ENCODE measurements at places on chromosomes 7 and 10.

- no peaks in the 10 kb centered on the region for H3K36me3 ChIP-seq
- H3K27ac ChIP-seq = no peak overlapping the region
- H3K27me3 ChIP-seq = no peaks in the 10 kb centered on the region
- DNase-seq = no peak
- no peak overlapping the region for H3K4me3 ChIP-seq
These were observed 36.3 kb downstream of the ARHGAP22 start for GRCh38 chr10:48568546-48568945.

DNA sequence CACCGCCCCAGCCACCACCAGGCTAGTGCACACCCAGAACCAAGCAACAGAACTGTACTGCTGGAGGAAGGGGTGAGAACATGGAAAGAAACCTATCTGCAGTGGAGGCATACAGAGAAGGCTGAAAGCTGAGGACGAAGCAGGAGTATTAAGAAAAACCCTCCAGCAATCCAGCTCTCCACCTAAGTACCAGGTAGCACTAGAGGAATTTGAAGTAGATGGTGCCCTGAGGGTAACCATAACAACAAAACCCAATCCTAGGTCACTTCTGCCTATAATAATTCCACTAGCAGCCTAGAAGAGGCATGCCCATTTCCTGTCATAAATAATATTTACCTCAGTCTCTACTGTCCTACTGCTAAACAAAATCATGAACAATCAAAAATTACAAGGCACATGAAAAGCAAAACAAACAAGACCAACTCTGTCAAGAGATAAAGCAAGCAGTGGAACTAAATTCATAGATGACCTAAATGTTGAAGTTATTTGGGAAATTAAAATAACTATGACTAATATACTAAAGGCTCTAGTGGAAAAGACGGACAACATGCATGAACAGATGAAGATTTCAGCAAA is 51.1 kb downstream of the HYCC1 start:
- peaks cover 29% of the 10 kb centered on the region for H3K36me3 ChIP-seq
- no peaks in the 10 kb centered on the region for H3K4me1 ChIP-seq
- no peaks in the 10 kb centered on the region for H3K27me3 ChIP-seq
- no peak for DNase-seq
- no peak overlapping the region for H3K4me3 ChIP-seq
- no peak overlapping the region for H3K27ac ChIP-seq

DNA sequence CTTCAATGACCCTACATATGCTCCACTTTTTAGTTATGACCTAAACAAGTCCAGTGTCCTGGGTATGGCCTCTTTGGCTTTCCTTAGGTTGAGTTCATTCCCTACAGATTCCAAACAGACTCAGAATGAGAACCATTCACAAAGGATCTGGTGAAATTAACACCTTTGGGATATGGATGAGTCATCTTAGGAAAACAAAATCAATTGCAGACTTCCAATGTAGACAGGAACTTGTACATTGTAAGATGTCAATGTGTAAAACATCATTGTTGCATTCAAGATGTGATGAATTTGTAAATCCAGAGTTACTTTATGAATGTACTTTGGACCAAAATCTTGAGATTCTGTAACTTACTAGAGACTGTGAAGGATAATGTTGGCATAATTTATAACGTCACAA is 43.4 kb upstream of the HECTD2 start:
- no peak overlapping the region for H3K27ac ChIP-seq
- DNase-seq = no peak
- H3K4me1 ChIP-seq = peaks cover 8% of the 10 kb centered on the region
- H3K27me3 ChIP-seq = peaks cover 36% of the 10 kb centered on the region

DNA sequence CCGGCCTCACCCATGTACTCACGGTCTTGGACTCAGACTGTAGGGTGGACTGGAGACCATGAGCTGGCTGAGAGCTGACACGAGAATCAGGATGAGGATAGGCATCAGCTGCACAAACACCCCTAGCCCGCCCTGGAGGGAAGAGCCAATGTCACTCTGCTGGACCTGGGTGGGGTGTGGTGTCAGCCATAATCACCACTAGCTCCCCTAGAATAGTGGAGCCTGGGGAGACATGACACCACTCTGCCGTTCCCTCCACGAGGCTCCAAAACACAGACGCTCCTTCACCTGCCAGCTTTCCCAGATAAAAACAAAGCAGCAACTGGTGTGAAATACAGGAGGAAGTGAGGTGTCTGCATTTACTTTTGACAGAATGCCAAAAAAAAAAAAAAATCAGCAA is 16.5 kb downstream of the DNAJB12 start:
- no peak overlapping the region for H3K4me3 ChIP-seq
- H3K27me3 ChIP-seq = no peaks in the 10 kb centered on the region
- peaks cover 14% of the 10 kb centered on the region for H3K4me1 ChIP-seq
- H3K36me3 ChIP-seq = peaks cover 13% of the 10 kb centered on the region

GRCh38 chr7:77482015-77482414 is 55.1 kb upstream of the PTPN12 start:
- H3K27ac ChIP-seq = no peak overlapping the region
- DNase-seq = peak; percentile 37
- H3K4me1 ChIP-seq = no peaks in the 10 kb centered on the region
- no peak overlapping the region for H3K4me3 ChIP-seq
- no peaks in the 10 kb centered on the region for H3K27me3 ChIP-seq

GRCh38 chr7:159083698-159084068 is 61.0 kb downstream of the VIPR2 start:
- H3K27ac ChIP-seq = no peak overlapping the region
- H3K4me3 ChIP-seq = no peak overlapping the region
- no peak for DNase-seq
- no peaks in the 10 kb centered on the region for H3K4me1 ChIP-seq
- no peaks in the 10 kb centered on the region for H3K36me3 ChIP-seq

GRCh38 chr7:55026867-55027490 is 8.2 kb downstream of the EGFR start:
- no peak overlapping the region for H3K4me3 ChIP-seq
- H3K36me3 ChIP-seq = no peaks in the 10 kb centered on the region
- no peak overlapping the region for H3K27ac ChIP-seq
- DNase-seq = no peak
- H3K4me1 ChIP-seq = no peaks in the 10 kb centered on the region
- H3K27me3 ChIP-seq = peaks cover 33% of the 10 kb centered on the region

- DNase-seq = peak; percentile 77
- H3K27me3 ChIP-seq = no peaks in the 10 kb centered on the region
- no peak overlapping the region for H3K4me3 ChIP-seq
- H3K27ac ChIP-seq = no peak overlapping the region
- peaks cover 7% of the 10 kb centered on the region for H3K4me1 ChIP-seq
- H3K36me3 ChIP-seq = no peaks in the 10 kb centered on the region
These were observed 88.3 kb upstream of the CYP26C1 start for GRCh38 chr10:92972066-92972870.

- no peak overlapping the region for H3K4me3 ChIP-seq
- H3K27me3 ChIP-seq = no peaks in the 10 kb centered on the region
- no peaks in the 10 kb centered on the region for H3K36me3 ChIP-seq
- no peak overlapping the region for H3K27ac ChIP-seq
- no peaks in the 10 kb centered on the region for H3K4me1 ChIP-seq
These were observed 82.3 kb downstream of the PRKAG2 start for GRCh38 chr7:151794508-151795167.

DNA sequence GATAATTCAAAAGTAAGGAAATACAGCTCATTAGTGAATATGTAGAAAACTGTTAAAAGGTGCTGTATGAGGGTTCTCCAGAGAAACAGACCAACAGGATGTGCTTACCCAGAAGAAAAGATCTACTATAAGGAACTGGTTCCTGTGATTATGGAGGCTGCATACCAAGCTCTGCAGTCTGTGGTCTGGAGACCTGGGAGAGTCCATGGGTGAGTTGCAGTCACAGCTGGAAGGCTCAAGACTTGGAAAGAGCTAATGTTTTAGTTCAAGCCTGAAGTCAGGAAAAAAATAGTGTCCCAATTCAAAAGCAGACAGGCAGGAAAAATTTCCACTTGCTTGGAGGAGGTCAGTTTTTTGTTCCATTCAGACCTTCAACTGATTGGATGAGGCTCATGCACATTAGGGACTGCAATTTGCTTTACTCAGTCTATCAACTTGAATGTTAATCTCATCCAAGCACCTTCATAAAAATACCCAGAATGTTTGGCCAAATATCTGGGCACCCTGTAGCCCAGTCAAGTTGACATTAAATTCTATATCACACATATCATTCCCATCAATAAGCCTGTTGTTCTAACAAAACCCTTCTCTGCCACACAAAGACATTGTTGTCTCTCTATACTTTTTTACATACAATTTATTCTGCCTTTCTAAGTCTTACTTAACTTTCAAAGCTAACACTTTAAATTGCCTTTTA is 197.9 kb upstream of the KLF6 start:
- no peak overlapping the region for H3K4me3 ChIP-seq
- H3K27ac ChIP-seq = no peak overlapping the region
- no peaks in the 10 kb centered on the region for H3K36me3 ChIP-seq
- no peak for DNase-seq
- H3K27me3 ChIP-seq = no peaks in the 10 kb centered on the region

GRCh38 chr10:89301721-89302445 is at the start of gene IFIT2:
Gene IFIT2, plus strand, starts transcription at chr10:89302046. Its CDS starts 78 bp downstream, at chr10:89302124.
- no peak within 1 kb of the TSS for H3K27ac ChIP-seq
- DNase-seq = no peak
- no peak within 1 kb of the TSS for H3K4me3 ChIP-seq
- H3K36me3 ChIP-seq = no peaks in the 10 kb centered on the region

DNA sequence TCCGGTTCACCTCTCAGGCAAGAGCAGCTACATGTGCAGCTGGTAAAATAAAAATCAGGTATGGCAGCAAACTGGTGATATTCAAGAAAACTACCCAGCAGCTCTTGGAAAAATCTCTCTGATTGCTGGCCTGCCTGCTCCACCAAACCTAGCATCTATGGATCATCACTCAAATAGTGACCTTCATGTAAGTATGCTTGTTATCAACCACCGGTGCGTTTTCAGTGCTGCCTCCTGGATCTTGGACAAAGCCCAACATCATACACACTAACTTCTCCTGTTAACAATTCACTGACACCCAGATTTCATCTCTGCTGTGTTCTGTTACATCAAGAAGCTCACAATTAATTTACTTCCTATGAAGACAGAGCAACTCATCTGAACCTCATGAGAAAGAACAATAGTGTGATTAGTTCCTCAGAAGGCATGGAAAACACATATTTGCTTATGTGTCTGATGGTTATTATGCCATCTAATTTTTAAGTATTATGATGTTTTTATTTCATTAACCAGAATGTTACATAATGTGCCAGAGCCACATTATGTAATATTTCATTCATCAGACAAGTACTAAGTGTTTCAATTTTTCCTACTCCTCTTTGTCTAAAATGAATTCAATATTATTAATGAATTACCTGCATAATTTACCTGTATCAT is 8.8 kb downstream of the CDK6 start:
- no peak overlapping the region for H3K4me3 ChIP-seq
- peaks cover 45% of the 10 kb centered on the region for H3K4me1 ChIP-seq

GRCh38 chr7:24905996-24906770 is 73.8 kb downstream of the OSBPL3 start:
- H3K4me1 ChIP-seq = peaks cover 10% of the 10 kb centered on the region
- H3K36me3 ChIP-seq = no peaks in the 10 kb centered on the region
- no peak for DNase-seq
- H3K4me3 ChIP-seq = no peak overlapping the region

DNA sequence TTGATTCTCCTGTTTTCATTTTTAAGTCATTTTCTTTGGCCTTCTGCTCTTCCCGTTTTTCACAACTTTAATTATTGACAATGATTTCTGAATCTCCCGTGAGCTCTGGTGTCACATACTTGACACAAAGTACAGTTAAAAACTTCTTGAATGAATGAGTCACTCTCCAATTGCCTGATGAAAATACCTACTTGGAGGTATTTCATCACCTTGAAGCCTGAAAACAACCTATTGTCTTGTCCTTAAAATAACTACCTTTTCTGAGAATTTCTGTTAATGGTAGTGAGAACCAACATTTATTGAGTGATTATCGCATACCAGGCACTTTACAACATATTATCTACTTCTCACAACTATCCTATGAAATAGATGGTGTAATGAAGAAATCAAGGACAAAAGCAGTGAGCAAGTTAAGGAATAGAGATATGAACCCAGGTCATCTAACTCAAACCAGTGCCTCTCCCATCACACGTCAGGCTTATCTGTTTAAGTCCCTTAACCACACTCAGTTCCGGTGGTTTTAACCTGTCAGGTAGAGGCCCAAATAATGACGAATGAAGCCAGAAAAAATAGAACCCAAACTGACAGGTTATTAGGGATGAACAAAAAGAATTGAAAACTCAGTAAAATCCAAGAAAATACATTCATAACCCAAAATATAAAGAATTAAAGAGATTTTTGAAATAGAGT is 11.6 kb downstream of the BET1 start:
- H3K4me3 ChIP-seq = no peak overlapping the region
- peaks cover 26% of the 10 kb centered on the region for H3K36me3 ChIP-seq
- DNase-seq = no peak
- no peaks in the 10 kb centered on the region for H3K4me1 ChIP-seq

DNA sequence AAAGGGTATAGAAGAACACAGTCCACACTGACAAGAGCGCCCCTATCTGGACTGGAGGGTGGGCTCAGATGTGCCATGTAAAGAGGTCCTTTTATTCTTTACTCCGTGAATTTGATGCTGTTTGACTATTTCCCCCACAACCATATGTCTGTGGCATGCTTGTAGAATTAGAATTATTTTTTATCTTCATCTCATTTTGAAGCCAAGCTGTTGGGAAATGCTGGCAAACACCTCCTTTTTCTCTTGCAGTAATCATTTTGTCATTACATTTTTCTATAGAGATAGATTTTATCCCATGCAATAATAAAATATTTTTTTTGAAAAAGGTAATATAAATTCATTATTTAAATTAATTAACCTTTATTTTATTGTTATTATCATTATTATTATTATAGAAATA is 926.6 kb upstream of the AUTS2 start:
- H3K27me3 ChIP-seq = no peaks in the 10 kb centered on the region
- no peak overlapping the region for H3K27ac ChIP-seq
- no peaks in the 10 kb centered on the region for H3K4me1 ChIP-seq
- H3K36me3 ChIP-seq = no peaks in the 10 kb centered on the region
- DNase-seq = no peak

DNA sequence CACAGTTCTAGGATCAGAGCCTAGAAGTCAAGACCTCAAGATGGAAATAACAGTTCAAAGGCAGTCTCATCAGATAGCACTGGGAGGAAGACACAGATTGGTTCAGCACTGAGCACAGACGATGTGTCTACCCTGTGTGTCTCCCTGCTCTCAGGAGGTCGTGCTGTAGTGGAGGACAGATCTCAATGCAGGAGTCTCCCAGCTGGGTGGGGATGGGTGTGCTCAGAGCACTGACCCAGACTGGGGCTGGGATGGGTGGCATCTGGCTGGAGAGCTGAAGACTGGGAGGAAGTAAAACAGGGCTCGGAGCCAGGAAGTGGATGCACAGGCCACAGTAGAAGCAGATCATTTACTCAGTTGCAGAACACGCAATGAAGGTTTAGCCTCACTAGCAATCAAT is 69.5 kb upstream of the GDF10 start:
- H3K4me1 ChIP-seq = peaks cover 20% of the 10 kb centered on the region
- no peak for DNase-seq
- H3K36me3 ChIP-seq = no peaks in the 10 kb centered on the region
- no peak overlapping the region for H3K27ac ChIP-seq
